ENCODE measurements at places on chromosomes 5 and 9.

GRCh38 chr5:10734037-10734709, 26.9 kb downstream of the DAP start:
- no peak for DNase-seq

DNA sequence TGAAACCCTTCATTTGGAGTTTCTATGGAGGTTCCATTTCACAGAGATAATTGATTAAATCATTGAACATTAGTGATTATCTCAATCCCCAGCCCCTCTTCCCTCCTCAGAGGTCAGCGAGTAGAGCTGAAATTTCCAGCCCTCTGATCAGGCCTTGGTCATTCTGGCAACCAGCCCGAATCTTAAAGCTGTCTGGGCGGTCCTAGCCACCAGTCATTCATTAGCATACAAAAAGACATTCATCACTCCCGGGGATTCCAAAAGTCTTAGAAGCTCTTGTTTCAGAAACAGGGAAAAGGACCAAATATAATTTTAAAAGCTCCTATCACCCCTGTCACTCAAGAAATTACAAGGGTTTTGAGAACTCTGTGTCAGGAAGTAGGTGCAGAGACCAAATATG, 41.3 kb downstream of the ZNF474 start:
- DNase-seq, result no peak

GRCh38 chr5:60992871-60993270, 47.9 kb downstream of the NDUFAF2 start:
- no peak for DNase-seq

GRCh38 chr9:79709743-79710674, 138.2 kb downstream of the TLE4 start:
- no peak for DNase-seq

DNA sequence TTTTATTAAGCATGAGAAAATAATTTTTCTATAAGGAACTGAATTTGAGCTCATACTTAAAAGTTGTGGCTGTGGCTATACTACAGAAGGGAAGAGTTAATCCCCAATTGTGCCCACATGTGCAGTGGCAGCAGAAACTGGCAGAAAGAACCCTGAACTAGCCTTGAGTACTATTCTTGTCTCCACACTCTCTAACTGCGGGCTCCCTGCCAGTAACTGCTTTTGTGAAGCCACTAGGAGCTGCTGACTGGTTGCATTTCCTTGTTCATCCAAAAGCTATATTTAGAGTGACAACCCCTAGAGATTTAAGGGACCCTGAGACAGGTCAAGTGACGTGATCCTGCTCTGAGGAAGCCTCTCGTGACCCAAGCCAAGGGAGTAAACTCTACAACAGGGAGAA, 238.6 kb downstream of the ELAVL2 start:
- no peak for DNase-seq

DNA sequence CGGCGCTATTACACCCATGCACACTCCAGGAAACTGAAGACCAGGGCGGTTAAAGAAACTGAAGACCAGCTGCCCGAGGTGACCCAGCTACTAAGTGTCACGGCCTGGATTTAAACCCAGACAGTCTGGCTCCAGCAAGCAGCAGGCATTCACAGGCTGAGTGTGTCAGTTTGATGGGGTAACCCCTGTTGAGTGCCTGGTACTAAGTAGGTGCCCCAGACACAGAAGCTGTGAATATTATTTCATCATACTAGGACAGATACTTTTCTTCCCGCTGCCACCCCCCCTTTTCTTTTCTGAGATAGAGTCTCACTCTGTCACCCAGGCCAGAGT, 7.3 kb downstream of the ENG start:
- DNase-seq, result no peak

GRCh38 chr9:137176302-137177182, 4.7 kb upstream of the TMEM210 start:
- DNase-seq, result no peak

DNA sequence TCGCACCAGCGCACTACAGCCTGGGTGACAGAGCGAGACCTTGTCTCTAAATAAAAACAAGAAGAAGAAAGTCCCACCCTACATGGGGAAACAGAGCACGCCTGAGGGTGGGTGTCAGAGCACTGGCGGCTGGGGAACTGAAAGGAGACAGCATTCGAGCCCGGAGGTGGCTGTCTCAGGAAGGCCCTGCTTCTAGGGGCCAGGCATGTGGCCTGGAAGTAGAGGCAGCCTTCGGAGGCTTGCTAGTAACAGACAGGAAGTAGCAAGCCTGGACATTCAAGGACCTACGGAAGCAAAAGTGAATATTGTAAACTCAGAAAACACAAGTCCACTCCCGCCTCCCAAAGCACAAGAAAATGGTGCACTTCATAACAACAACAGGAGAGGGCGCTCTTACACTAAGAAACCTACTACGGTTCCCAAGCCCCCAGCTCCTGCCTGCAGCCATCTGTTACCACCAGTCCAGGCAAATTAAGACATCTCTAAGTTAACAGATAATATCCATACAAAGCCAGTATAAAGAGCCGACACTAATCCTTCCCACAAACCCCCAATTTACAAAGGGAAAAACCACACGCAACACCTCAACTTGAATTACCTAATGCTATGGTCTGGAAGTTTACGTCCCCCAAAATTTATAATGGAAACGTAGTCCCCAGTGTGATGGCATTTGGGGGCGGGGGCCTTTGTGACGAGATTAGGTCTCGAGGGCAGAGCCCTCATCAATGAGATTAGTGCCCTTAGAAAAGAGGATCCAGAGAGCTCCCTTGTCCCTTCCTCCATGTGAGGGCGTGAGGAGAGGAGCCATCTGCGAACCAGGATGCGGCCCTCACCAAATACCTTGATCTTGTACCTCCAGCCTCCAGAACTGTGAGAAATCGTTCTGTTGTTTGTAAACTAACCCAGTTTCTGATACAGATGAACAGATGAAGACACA, 7.7 kb downstream of the RASGEF1C start:
- peak; percentile 17 for DNase-seq

DNA sequence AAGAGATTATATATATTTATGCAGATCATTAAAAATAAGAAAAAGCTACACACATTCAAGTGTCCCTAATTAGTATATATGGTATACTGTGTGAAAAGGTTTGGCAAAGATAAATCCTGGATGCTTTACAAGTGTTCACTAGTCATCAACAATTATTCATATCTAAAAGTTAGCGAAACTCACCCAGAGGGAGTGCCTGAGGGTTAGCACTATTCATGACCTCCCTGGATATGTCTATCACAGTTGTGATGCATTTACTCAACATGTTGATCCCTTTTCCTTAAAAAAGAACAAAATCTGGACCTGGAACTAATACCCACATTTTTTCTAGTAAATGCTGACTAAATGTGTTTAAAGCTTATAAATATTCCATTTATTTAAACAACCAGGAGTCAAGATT, 273.0 kb upstream of the SMC2 start:
- no peak for DNase-seq

GRCh38 chr5:33557605-33558004, 116.8 kb downstream of the TARS1 start:
- DNase-seq, result no peak

DNA sequence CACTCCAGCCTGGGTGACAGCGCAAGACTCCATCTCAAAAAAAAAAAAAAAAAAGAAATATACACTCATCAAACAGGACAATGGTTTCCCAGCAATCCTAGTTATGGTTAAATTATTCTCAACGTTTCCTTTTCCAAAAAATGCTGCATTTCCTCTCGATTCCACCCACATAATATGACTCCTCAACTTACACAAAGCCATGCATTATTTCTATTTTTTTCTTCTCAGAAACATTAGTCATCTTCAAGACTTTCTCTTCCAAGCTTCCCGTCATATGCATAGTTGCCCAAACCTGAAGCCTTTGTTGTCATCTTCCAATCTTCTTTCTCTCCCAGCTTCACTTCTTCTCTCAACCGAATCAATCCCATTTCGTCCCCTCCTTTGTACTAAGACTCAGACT, 61.4 kb upstream of the RANBP6 start:
- DNase-seq, result no peak

DNA sequence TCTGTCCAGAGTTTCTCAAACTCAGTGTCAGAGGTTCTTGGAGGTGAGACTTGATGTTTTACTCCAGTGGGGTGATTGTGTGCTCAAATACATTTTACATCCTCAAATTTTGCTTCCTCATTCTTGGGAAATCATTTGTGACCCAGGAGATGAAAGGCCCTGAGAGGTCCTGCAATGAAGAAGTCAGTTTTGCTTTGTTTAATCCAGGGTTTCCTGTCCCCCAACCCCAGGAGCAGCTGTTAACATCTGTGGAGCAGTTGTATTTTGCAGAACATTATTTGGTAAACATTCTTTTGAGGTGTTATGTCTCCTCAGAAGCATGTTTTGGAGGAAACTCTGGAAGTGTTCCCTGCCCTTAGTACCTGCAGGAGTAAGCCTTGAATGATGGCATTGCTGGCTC, 59.8 kb downstream of the DAB2IP start:
- no peak for DNase-seq

DNA sequence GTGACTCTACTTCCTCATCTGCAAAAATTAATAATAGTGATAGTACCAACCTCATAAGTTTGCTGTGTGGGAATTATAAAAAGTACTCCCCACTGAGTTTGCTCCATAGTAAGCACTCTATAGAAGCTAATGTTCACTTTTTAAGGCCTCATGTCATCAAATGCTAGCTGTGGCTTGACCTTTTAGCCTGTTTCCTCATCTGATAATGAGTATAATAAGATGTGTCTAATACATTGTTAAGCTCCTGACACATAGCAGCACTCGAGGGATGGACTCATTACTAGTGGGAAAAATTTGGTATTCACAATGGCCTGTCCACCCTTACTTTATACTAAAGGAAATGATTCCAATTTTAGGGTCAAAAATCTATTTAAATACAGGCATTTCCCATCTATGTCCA, 26.1 kb upstream of the CAST start:
- DNase-seq, result no peak

DNA sequence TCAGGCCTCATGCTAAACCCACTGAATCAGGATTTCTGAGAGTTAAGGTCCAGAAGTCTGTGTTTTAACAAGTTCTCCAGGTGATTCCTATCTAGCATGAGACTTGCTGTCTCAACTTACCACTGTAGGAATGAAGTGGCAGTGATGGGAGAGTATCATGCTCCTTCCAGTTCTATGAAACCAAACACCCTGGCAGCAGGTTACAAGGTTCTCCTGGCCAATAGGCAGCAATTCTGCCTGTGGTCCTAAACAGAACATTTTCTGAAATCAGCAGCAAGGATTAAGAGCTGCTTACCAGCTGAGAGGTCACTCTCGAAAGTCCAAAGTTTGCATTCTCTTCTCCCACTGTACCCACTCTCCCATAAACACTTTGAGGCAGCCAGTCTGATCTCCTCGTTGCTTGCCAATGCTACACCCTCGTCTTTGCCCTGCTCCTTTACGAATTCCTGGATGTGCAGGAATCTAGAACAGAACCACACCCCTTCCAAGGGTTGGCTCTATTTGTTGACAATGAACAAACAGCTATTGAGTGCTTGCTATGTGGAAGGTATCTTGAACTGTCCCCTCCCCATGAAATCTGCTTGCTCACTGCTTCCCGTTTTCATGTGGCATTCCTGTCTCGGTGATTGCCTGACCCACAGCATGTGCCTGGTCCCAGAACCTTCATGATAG, 100.5 kb downstream of the TMEM174 start:
- no peak for DNase-seq

- DNase-seq, result no peak
Observed at GRCh38 chr5:1133510-1134201, 21.8 kb upstream of the SLC12A7 start.

DNA sequence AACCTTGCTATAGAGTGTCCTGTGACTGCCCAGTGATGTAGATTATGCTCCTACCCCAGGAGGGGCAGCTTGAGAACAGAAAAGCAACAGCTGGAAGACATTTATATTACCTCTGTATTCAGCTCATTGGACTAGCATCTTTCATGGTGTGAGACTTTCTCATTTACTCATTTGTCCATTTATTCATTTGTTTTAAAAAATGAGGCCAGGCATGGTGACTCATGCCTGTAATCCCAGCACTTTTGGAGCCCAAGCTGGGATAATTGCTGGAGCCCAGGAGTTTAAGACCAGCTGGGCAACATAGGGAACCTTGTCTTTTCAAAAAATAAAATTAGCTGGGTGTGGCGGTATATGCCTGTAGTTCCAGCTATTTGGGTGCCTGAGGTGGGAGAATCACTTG, 130.0 kb upstream of the LHFPL2 start:
- no peak for DNase-seq

- DNase-seq, result no peak
Observed at GRCh38 chr9:20307621-20308020, 314.7 kb downstream of the MLLT3 start.

DNA sequence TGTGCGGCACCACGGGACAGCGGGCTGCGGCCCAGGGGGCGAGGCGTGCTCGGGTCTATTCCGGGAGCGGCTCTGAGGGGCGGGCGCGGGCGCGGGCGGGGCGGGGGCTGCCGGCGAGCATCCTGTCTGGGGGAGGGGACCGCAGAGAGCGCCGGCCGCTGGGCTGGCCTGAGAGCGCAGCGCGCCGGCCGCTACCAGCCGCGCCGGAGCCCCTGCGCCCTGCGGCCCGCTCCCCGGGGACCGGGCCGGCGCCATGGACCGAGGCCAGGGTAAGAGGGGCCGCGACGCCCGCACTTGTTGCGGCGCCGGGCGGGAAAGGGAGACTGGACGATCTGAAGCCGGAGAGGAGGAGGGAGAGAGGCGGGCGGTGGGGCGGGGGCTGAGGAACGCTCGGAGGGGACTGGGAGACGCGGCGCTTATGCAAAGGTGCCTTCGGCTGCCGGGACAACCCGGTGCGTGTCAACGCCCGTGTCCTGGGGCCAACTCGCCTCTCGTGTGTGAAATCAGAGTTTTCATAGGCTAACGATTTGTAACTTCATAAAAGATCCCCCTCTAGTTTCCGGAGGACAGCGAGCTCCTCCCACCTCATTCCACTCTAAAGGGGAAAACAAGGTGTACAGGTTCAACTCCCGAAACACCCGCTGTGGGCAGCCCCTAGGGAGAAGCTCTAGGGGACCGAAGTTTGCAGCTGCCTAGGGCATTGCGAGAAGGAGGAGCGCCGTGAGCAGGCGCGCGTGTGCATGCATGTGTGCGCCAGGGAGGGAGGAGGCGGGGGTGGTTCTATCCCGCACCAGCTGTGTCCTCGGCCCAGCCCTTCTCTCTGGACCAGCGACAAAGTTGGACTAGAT, at the start of gene AFAP1L1:
AFAP1L1 (plus strand) TSS at position 144 of the 848 bp plus-strand sequence; CDS start at position 254, 110 bp downstream.
- DNase-seq, result no peak

GRCh38 chr9:132301521-132301920, 53.3 kb downstream of the SETX start:
- DNase-seq, result no peak

DNA sequence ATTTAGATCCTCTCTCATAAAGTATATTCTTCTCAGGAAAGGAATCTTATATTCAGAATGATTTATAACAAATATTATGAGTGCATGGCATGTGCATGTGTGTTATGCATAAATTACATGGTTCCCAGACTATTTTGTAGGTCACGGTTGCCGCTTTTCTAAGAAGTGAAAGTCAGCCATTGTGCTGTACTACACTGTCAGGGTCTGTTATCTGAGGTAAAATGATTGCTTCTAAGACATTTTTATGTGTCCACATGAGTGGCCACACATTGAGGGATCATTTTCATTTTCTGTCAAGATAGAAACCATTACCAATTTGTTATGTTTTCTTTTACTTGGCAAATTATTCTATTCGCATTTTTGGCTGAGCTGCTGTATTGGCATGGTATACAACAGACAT, 210.8 kb downstream of the CWC27 start:
- DNase-seq, result no peak

All from stimulated activated CD4-positive, alpha-beta T cell treated with anti-CD3 and anti-CD28 coated beads, Interleukin-12 subunit alpha, Interleukin-12 subunit beta, amount 100 ng/mL, for 48 hours (primary cell).